ENCODE measurements at places on chromosomes 5 and 9.

DNA sequence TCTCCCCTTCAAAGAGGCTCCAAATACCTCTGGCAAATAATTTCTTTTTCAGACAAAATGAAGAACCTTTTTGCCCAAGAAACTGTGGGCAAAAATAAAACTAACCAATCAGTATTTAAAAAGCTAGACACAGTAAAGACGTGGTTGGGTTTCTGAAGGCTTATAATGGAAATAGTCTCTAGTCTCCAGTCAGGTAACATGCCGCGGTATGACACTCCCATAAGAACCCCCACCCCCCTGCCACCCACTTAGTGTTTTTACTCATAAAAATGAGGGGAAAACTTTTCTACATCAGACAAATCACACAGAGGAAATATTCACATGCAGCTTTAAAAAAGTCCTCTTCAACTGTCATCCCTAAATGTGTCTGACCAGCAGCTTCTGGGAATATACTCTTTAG, 105.3 kb downstream of the THBS4 start:
- no peaks in the 10 kb centered on the region for H3K4me1 ChIP-seq
- H3K4me3 ChIP-seq: no peak overlapping the region
- no peak for DNase-seq
- no peaks in the 10 kb centered on the region for H3K36me3 ChIP-seq

DNA sequence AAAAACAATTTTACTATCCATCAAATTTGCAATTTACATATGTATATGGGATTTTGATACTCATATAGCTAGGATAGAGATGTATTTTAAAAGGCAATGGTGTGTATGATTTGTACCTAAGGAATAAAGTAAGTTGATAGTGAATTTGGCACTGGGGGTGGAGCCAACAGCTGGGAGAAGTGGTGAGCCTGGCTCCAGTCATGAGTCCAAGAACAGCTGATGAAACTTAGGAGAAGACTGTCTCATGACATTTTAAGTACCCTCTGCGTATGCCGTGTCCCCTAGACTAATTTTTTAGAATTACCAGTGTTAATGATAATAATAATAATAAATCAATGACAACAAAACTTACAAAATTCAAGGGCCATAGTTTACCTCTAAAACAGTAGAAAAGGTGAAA, 181.4 kb downstream of the ADCY2 start:
- no peaks in the 10 kb centered on the region for H3K27me3 ChIP-seq
- H3K4me1 ChIP-seq: no peaks in the 10 kb centered on the region
- DNase-seq: no peak
- H3K4me3 ChIP-seq: no peak overlapping the region

GRCh38 chr9:130672466-130672865, 8.1 kb downstream of the PRDM12 start:
- no peaks in the 10 kb centered on the region for H3K4me1 ChIP-seq
- H3K27ac ChIP-seq: no peak overlapping the region
- no peak overlapping the region for H3K4me3 ChIP-seq
- H3K27me3 ChIP-seq: peaks cover 8% of the 10 kb centered on the region
- DNase-seq: no peak

GRCh38 chr5:131276072-131276471, 12.2 kb downstream of the CDC42SE2 start:
- no peaks in the 10 kb centered on the region for H3K36me3 ChIP-seq
- peaks cover 9% of the 10 kb centered on the region for H3K4me1 ChIP-seq
- no peak overlapping the region for H3K27ac ChIP-seq
- no peaks in the 10 kb centered on the region for H3K27me3 ChIP-seq

- H3K36me3 ChIP-seq: no peaks in the 10 kb centered on the region
- H3K4me3 ChIP-seq: no peak overlapping the region
- H3K4me1 ChIP-seq: no peaks in the 10 kb centered on the region
- no peak for DNase-seq
- no peaks in the 10 kb centered on the region for H3K27me3 ChIP-seq
Measured at GRCh38 chr9:82031538-82032280, 43.1 kb downstream of the SPATA31D1 start.

Data from colonic mucosa (tissue), 4 donors.